Endothelial cell of umbilical vein (primary cell): ENCODE measurements at places on chromosomes 7 and 10.

DNA sequence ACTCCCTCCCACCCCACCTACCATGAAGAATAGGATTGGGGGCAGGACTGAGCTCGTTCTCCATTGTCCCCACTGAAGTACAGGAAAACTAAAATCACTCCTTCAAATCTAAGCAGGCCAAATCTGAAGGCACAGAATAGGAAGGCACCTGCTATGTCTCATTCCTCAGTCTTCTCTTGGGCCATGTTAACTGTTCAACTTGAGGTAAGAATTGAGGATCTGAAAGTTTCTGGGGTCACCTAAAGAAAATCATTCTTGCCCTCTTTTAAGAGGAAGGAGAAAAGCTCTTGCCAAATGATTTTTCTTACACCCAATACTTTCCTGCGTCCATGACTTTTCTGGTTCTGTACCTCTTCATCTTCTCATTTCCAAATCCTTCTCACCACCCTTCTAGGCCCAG, 4.9 kb downstream of the CPN1 start:
- H3K4me1 ChIP-seq, result no peaks in the 10 kb centered on the region
- no peak overlapping the region for H3K27ac ChIP-seq
- H3K27me3 ChIP-seq, result peaks cover 6% of the 10 kb centered on the region
- no peak overlapping the region for H3K4me3 ChIP-seq
- H3K36me3 ChIP-seq, result no peaks in the 10 kb centered on the region

- no peak overlapping the region for H3K27ac ChIP-seq
- H3K4me3 ChIP-seq, result no peak overlapping the region
- no peaks in the 10 kb centered on the region for H3K27me3 ChIP-seq
- no peaks in the 10 kb centered on the region for H3K36me3 ChIP-seq
- no peaks in the 10 kb centered on the region for H3K4me1 ChIP-seq
- no peak for DNase-seq
Measured at GRCh38 chr7:28623105-28623730, 210.9 kb downstream of the CREB5 start.

DNA sequence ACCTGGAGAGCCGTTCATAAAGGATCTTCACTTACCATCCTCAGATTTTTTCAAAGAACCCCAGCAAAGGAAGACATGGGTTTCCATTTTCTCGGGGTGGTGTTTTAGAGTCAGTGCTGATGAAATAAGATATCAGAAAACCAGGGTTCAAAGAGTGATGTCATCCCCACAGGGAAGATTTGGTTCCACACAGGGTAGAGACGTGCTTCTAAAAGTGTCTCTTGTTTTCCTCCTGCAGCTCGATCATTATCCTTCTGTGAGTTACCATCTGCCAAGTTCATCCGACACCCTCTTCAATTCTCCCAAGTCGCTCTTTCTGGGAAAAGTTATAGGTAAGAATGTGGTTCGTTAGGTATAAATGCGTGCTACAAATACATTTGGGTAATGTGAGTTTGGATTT, 323.8 kb upstream of the C7orf33 start:
- DNase-seq, result no peak
- no peaks in the 10 kb centered on the region for H3K36me3 ChIP-seq
- H3K27ac ChIP-seq, result no peak overlapping the region
- no peaks in the 10 kb centered on the region for H3K27me3 ChIP-seq
- H3K4me1 ChIP-seq, result no peaks in the 10 kb centered on the region
- H3K4me3 ChIP-seq, result no peak overlapping the region

- no peak for DNase-seq
- H3K4me3 ChIP-seq, result no peak overlapping the region
- no peak overlapping the region for H3K27ac ChIP-seq
- H3K27me3 ChIP-seq, result no peaks in the 10 kb centered on the region
Measured at GRCh38 chr10:118277871-118278270, 64.3 kb downstream of the FAM204A start.
